IPS-NIHi11 (cell line): ENCODE measurements at places on chromosomes 5 and 9.

DNA sequence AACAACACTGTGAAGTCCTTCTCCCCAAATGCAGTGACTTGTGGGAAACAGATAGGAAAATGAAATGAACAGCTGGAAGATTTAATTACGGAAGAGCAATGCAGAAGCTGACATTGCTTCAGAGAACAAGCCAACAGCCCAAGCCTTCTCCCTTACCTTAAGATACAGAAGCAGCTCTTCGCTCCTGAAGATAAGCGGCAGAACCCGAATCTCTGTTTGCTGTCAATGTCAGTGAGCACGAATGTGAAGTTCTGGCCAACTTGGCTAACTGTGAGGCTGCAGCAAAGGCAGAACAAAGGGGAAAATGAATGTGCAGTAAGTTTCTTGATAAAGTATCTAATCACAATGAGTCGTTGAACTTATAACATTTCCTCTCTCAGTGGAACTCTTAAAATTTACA lies 172.4 kb downstream of the DENND1A start:
- no peak for DNase-seq

DNA sequence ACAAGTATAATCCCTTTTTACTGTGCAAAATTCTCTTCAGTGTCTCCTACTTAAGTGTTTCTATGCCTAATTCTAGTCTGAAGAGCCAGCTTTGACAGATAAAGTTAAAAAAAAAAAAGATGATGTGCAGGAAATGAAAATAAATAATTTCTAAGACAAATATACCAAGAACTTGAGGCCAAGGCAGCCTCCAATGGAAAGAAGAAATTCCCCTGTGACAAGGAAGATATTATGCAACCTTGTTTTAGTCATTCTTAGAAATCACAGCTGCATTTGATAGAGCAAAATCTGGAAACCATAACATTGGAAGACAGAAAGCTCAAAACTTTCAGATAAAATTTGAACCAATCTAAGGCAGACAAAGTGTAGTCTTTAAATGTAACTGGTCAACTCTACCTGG lies 375.9 kb upstream of the TLE4 start:
- DNase-seq, result no peak

GRCh38 chr5:137252512-137252911 lies 246.6 kb downstream of the SPOCK1 start:
- no peak for DNase-seq

DNA sequence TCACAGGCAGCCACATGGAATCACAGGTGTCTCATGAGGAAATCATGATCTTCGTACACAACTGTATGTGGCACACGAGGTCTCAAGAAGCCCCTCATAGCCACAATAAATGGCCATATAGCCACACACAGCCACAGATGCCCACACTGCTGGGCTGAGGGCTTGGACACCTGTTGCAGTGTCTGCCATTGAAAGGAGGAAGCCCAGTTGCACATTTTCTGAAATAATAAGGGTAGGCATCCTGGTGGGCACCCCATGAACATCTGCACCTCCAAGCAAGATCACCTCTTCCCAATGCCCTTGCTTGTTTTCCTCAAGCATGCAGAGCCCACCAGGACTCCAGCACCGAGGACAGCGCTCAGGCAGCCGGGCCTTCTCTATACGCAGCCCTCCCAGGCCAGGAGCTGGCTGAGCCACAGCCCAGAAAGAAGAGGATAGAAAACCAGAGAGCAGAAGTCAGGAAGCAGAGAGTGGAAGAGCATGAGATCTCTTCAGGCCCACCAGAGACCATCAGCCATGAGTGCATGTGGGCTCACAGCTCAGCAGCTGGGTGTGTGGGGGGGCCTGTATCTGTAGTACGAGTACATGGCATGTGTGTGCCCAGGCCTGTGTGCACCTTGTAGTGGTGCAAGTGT lies 1.0 kb upstream of the ACSL6 start:
- peak; percentile 90 for DNase-seq

DNA sequence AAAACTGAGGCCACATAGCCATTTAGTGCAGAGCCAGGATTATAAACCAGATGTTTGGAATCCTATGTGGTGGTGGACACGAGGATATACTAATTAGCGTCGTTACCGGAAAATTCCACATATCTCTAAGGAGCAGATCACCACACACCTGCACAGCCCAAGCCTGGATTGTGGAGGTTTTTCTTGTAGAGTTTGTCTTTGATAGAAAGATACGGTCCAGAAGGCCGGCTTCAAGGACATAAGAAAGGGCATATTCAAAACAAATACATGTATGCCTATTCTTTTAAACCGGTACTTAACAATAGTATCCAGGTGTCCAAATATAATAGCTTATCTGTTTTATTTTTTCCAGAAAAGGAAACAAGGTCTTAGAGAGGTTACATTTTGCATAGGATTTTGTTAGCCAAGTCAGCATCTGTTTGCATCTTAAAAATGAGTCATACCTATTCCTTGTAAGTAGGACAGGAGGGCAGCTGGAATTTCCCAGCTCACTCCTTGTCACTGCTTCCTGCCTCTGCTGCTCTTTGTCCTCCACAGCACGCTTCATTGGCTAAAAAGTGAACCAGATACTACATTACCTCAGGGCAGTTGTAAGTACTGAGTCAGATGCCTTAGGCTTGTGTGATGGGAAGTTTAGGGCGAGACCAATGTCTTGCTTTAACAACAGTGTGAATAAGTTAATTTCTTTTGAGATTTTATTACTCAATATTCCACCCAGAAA lies 3.6 kb downstream of the TMC1 start:
- peak; percentile 44 for DNase-seq

GRCh38 chr9:133346021-133346785 lies 1.7 kb downstream of the MED22 start:
- no peak for DNase-seq

DNA sequence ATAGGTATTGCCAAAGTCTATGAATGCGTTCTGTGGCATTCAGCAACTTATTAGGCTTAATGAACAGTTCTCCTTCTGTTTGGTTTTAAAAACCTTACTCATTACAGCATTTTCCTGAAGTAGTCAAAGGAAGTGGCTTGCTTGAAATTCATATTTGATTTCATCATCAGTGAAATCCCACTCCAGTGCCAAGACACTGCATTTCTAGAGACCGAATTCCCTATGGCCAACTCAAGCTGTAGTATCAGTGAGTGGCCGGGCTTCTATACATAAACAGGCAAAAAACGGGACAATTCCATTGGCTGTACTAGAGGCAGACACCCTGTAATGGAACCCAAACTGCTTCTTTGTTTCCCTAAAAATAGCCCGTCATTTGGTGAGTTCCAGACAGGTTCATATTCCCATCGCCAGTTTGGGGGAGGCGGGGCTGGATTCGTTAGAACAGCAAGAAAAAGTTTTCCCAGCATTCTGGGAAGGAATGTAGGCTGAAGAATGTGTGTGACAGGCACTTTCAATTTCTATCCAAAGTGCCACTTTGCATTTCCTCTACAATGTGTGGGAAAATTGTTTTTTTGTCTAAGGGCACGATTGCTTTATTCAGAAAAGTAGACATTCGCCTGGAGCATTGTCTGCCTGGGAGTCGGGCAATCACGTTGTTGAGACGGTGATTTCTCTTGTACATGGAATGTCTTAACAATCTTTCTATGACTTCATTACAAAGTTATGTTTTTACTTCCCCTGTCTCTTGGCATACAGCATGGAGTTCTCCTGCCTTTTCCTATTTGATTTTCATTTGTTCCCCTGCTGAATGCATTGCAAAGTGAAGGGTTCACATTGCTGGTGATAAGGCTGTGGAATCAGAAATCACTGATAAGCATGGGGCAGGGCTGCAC lies 141.8 kb upstream of the MAST4 start:
- DNase-seq, result no peak

DNA sequence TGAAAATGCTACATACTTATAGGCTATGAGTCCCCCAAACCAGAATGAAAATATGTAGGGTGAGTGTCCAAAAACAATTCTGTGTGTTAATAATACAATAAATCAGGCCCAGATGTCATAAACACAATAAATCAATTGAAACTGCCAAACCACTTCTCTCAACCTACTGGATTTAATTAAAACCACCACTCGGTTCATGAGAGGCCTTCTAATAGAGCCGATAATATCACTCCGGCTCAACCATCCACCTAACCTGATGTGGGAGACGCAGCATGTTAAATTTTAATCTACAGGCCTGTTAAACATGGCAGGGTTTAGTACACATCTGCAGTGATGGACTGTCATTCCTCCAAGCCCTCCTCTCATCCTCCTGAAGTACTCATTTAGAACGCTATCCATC lies 734.5 kb upstream of the ZNF608 start:
- no peak for DNase-seq

GRCh38 chr9:23907343-23907742 lies 81.3 kb upstream of the ELAVL2 start:
- DNase-seq, result no peak

GRCh38 chr5:124806373-124807077 lies 60.1 kb upstream of the ZNF608 start:
- DNase-seq, result peak; percentile 70

GRCh38 chr9:120693700-120694008 lies 20.6 kb downstream of the MEGF9 start:
- DNase-seq, result no peak

DNA sequence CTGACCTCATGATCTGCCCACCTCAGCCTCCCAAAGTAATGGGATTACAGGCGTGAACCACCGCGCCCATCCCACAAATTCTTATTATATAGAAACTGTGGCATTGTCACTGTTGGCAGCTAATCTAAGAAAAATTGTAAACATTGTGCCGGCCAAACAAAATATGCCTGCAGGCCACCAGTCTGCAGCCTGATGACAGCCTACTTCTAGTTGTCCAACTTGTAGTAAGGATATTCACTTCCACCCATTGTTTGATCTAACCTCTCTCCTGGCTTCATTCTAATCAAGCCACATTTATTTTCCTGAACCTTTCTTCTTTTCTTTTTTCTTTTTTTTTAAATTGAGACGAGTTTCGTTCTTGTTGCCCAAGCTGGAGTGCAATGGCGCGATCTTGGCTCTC lies 13.7 kb upstream of the TMED9 start:
- no peak for DNase-seq

DNA sequence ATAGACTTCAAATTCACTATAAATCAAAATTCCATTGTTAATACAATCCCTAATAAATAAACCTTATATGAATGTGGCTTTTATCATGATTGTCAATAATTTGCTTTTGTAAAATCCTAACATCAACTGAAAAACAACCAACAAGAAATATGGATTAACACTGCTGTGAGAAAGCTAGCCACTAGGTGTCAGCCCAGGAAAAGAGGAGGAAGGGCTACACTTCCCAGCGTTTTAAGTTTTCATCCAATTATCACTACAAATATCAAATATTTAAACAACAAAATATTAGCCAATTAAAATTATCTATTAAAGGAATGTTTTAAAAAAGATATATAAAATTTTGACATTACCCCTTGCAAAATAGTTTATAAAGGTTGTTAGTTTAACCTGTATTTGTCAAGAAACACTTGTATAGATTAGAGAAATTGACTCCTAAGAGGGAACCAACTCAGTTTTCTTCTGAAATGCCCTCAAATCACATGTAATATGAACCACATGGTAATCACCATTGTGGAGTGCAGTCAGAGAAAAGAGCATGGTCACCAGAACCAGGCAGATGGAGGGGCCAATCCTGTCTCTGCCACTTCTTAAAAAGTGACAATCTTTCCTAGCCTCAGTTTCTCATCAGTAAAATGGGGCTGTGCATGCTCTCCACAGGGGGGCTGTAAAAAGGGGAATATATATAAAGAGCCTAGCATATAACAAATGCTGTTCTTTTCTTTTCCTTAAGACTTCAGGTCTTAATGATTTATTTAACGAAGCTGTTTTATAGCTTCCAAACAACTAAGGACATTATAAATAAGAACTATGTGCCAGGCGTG lies 188.2 kb downstream of the CRB2 start:
- DNase-seq, result peak; percentile 36

DNA sequence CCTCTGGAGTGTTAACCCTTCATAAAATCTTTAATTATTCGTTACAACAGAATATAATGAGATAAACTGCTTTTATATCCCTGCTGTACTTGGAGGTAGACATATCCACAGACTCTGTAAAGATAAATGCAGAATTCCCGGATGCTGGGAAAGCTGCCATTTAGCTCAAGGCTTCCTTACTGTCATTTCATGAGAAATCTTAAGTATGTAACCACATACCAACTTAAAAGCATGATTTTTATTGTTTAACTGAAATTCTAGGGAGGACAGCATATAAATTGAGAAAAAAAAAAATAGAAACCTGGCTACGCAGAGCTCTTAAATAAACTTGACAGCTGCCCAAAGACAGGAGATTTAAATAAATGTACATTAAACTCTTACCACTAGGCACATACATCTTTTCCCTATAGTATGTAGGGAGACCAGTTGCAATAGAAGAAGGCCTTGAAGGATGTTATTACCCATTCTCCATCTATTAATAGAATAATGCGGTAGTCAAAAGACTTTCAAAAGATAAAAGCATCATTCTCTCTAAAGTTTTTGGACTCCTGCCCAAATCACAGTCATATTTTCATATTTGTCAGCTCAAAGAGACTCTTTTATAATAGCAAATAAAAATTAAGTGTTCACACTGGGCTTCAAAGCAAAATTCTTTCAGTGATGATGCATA lies 373.8 kb downstream of the NDUFS4 start:
- no peak for DNase-seq

GRCh38 chr5:38463634-38464521 lies 92.6 kb downstream of the LIFR start:
- DNase-seq, result no peak
